ENCODE measurements at places on chromosomes 12 and 14.
A peak's percentile ranks its signal among the peaks of the same experiment; 100 is the strongest.

- DNase-seq: no peak
These were observed 24.8 kb downstream of the EPYC start for GRCh38 chr12:90979951-90980350.

DNA sequence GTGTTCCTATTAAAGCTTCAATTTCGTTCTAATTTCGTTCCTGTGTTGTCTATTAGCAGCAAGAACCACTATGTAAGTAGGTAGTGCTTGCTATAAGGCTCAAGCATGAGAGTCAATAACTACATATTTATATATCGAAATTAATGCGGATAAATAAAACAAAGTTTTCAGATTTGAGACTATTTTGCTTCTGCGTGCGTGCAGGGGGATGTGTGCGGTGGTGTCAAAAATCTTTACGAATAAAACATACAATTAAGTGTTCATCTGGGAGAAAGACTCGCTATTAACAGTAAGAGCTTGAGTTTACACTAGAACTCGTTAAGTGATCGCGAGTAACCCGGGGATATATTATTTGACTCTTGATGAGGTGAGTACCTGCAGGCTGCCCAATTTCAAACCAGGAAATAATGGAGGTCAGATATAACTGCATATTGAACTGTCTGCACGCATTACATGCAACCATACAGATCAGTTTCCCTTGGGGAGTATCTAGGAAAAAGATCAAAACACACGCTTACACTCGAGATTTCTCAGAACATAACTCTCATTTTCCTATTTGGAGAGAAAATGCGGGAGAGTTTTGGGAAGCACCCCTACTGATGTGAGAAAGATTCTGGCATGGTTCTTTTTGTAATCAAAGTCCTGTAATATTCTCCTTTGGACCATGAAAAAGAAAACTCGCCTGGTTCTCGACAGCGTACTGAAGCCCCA is 813 bp downstream of the TWF1 start:
- DNase-seq: peak; percentile 26

DNA sequence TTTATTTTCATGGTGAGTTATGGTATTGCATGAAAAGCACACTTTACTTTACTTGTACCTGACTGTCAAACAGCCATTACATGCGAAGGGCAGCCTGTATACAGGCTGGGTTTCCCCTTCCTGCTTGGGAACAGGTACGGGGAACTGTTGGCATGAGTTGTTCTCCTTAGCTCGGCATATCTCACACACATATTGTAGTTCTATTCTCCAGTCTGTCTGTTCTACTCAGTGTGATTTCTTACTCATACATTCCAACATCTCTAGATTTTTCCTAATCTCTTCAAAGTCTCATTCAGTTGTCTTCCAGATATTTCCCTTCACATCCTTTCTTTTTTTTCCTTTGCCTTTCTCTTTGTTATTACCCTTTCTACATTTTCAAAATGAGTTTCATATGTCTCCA is 83.9 kb downstream of the HMGA2 start:
- DNase-seq: no peak

- no peak for DNase-seq
These were observed 15.8 kb downstream of the KRT7 start for GRCh38 chr12:52248541-52249461.

- DNase-seq: no peak
These were observed 556.7 kb downstream of the TMEM121 start for GRCh38 chr14:106083082-106083481.

GRCh38 chr14:59919570-59920377 is at the start of gene LRRC9:
TSS of gene LRRC9 (plus strand) at chr14:59920144.
- DNase-seq: no peak

DNA sequence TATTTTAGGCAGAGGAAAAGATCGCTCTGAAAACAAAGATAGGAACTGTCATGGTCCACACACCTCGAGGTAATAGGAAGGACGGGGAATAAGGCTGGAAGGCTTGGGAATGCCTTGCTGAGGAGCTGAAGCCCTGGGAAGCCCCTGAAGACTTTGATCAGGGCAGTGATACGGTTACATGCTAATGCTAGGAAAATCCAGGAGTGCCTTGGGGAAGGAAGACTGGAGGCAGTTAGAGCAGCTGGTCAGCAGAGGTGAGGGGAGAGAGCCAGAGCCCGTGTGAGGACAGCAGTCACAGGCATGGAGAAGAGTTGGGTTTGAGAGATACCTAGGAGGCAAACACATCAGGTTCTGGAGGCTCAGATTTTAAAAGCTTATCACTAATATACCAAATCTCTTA is 8.6 kb upstream of the YY1 start:
- no peak for DNase-seq

- no peak for DNase-seq
These were observed 8.9 kb downstream of the KRT4 start for GRCh38 chr12:52805000-52805399.

DNA sequence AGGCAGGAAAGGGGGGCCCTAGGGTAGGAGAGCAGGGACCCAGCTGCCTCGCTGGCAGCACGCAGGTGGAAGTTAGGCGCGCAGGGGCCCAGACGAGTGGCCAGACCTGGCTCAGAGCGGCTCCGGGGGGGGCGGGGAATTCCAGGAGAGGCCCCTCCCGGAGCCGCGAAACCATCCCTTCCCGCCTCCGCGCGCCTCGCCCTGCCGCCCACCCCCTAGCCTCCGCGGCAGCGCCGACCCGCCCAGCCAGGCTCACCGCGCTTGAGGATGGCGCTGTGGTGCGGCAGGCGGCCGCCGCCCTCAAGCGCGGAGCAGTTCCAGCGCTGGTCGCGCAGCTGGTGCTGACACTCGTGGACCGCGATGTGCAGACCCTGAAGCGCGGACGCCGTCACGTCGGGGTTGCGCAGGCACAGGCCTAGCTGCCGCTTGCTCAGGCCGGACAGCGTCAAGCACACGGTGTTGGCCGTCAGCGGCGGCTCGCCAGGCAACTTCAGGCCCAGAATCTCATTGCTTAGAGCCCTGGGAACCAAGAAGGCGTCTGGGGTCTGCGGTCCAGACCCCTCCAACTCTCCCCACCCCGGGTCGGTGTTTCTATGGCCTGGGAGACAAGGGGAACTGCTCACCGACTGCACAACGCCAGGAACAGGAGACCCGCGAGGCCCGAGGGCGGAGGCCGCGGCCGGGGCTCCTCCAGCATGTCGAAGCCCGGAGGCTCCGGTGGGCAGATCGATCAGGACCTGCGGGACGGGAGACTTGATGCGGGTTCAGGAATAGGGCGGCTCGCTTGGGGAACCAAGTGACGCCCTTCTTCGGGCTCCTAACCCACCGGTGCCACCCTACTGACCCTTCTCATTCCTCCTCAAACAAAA is 1.5 kb downstream of the WNT10B start:
- DNase-seq: no peak

DNA sequence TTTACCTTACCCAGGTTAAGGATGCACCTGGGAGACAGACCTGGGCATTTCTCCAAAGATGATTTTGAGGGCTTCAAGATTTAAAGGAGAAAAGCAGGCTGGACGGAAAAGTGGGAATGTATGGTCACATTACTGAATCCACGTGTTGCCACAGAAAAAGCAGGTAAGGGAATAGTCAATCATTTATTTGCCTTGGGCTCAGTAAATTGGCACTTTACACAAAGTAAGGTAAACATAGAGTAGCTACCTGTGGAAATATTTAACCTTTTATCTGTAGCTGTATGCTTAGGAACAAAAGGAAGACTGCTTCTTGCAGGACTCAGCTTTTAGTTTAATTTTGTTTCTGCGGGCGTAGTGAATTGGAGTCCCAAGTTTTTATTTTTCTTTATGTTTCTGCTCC is 153.3 kb downstream of the SLCO1B3 start:
- DNase-seq: no peak

DNA sequence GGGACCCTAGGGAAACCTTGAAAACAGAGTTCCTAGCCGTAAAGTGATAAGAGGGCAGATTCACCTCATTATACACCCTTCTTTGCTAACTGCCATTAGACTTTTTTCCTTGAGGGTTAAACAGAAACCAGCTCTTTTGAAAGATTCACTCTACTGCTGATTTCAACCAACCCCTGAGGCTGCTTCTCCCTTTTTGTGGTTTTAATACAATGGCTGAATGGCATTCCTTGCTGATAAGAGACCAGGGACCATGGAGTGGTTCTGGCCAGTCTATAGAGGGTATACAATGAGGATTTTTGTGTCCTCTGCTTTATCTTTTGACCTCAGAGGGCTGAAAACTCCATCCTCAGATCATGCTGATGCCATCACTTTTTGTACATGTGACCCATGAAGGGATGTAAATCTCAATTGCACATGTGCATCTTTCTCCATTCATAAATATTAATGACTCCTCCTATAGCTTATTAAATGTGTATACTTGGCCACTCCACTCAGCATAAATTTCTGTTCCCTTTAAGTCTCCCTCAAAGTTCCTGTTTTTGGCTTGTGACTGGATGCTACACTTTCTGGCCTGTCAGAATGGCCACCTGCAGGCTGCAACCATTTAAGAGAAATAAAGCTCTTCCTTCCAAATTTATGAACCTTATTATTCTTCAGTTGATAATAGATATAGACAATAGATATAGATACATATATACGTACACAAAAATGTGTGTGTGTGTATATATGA is 233.8 kb upstream of the SEL1L start:
- no peak for DNase-seq

- DNase-seq: no peak
These were observed 96.2 kb downstream of the CIT start for GRCh38 chr12:119780786-119781434.

DNA sequence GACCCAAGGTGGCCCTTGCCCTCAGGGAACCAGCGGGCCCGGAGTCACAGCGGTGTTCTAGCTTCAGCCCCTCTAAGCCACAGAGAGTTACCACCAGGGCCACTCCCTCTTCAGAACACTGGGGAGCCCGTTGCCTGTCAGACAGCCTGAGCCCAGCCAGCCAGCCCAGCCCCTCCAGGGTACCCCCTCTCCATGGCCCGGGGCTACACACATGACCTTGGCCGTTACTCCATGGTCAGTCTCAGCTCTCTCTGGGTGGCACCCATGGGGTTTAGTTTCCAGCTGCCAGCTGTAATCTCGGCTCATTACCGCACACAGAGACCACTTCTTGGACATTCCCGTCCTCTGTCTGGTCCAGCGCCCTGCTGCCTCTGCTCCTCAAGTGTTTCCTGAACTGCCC is 35.0 kb downstream of the PPP2R5C start:
- DNase-seq: no peak

DNA sequence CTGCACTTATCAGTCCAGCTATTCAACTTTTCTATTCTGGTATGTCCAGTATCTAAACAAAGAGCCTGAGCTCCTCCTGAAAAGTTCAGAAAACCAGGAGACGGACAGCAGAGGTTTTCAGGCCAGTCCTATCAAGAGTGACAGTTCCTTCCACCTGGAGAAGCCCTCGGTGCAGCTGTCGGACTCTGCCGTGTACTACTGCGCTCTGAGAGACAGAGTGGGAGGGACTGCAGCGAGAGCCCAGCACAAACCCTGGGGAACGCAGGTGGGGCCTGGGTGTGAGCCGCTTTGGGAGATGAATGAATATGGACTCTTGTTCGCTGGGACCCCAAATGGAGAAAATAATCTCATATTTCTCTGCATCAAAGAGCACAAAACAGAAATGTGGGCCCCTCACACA is 329.8 kb upstream of the OR4E1 start:
- peak; percentile 37 for DNase-seq

DNA sequence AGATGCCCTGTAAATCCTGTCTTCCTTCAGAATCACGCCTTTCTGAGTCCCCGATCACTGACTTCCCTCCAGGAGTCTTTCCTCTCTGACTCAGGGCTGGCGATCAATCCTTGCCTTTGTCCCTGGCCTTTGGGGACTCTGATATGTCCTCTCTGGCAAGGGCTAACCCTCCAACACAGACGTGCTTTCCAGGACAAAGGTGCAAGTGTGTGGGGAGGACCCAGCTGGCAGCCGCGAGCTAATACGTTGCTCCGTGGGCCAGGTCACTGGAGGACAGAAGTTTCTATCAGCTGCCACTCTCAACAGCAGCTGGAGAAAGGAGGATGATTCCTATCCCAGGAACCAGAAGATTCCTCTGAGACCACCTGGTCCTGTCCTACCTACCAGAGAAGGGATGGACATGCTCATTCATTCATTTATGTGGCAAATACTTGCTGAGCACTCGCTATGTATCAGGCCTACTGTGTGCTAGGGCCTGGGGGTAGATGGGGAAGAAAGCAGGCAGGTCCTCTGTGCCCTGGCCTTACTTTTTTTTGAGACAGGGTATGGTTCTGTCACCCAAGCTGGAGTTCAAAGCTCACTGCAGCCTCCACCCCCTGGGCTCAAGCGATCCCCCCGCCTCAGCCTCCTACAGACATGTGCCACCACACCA is 8.5 kb upstream of the SCARB1 start:
- no peak for DNase-seq

DNA sequence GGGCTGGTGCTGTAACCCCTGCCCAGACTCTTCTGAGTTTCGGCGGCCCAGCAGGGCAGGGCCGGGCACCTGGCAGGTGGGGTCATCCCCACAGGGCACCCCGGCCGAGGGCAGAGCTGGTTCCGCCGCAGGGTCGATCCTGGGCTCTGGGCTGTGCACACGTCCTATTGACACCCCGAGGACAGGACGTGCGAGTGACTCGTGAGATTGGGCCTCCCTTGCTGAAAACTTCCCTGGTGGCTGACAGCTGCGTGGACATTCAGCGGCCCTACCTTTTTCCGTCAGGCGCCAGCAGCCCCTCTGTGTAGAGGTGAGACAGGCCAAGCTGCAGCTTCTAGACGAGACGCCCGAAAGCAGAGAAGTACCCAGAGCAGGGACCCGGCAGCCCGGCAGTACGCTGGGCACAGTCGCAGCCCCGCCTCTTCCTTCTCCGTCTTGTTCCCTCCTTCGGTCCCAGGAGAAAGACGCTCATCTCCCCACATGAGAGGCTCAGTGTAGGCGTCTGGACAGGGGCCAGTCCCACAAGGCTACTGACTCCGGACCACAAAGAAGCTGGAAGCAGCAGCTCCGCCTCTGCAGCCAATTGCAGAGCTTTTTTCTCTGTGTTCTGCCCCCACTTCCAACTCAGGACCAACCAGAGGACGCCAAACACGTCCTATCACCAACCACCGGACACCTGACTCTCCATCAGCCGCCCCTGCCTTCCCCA is at the start of gene LRCOL1:
Gene LRCOL1 (minus strand): TSS at position 532 of the 709 bp plus-strand sequence. CDS start 4,331 bp downstream, outside the sequence.
- no peak for DNase-seq

All from activated CD4-positive, alpha-beta T cell treated with anti-CD3 and anti-CD28 coated beads, Interleukin-10, Interleukin-2, amounts not matched to agents 100 ng/mL and 50 ng/mL, durations not matched to agents 16 hours and 8 hours (primary cell).